Stomach (tissue), 19 donors: ENCODE measurements at places on chromosomes 5 and 9. TPM values are rescaled to one million over a fixed set of nuclear protein-coding genes. Genes with fewer than 3 reads are reported as not detected.

The CSF1R gene
- 34.9 TPM for total RNA-seq

The NPR3 gene
- total RNA-seq = not detected

The PTGS1 gene
- 7.5 TPM for total RNA-seq

The IGFBPL1 gene
- total RNA-seq = 1.7 TPM

The RFESD gene
- total RNA-seq = not detected

The PCDHA9 gene
- total RNA-seq = 0.45 TPM

- DNase-seq = no peak
Observed at GRCh38 chr5:101580591-101580990, 677.5 kb upstream of the ST8SIA4 start.

GRCh38 chr5:138737494-138738265 lies 15.5 kb upstream of the CTNNA1 start:
- no peak for DNase-seq

DNA sequence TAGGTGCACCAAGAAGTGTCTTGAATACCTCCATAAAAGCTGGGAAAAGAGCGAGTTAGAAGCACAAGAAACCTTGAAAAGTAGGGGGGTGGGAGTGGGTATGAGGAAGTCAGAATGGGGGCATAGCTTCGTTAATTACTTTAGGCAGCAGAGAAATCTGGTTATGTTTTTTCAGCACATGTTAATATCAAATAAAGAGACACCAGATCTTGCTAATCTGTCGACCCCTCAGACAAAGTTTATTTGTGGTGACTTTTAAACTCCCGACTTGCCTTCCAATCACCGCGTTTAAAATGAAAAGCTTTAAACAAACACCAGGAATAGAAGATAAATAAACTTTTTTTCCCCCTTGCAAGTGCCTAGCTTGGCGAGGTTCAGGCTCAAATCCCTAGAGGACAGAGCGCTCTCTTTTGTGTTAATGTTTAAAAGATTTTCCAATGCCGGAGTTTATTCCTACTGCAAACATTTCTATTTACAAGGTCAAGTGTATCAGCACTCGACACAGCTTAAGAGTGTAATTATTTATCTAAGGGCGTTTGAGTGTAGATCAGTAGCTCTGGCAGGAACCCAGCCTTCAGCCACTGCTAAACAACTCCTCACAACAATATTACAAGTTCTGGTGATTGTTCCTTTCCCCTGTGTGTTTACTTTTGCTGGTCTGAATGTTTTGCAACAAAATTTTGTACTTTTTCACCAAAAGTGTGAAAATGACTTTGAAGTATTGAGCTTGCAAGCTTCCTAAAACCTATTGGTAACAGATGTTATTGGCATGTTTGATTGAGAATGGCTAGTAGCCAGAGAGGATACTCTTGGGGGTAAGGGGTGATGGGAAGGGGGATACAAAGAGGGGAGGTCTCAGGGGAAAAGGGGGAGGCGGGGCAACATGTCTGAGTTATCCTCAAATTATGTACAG lies 3.8 kb downstream of the GAS1 start:
- DNase-seq = peak; percentile 84

GRCh38 chr5:69494452-69494851 lies 1.9 kb downstream of the OCLN start:
- DNase-seq = no peak

- DNase-seq = peak; percentile 61
Observed at GRCh38 chr9:108786901-108787689, 68.7 kb downstream of the ACTL7B start.

DNA sequence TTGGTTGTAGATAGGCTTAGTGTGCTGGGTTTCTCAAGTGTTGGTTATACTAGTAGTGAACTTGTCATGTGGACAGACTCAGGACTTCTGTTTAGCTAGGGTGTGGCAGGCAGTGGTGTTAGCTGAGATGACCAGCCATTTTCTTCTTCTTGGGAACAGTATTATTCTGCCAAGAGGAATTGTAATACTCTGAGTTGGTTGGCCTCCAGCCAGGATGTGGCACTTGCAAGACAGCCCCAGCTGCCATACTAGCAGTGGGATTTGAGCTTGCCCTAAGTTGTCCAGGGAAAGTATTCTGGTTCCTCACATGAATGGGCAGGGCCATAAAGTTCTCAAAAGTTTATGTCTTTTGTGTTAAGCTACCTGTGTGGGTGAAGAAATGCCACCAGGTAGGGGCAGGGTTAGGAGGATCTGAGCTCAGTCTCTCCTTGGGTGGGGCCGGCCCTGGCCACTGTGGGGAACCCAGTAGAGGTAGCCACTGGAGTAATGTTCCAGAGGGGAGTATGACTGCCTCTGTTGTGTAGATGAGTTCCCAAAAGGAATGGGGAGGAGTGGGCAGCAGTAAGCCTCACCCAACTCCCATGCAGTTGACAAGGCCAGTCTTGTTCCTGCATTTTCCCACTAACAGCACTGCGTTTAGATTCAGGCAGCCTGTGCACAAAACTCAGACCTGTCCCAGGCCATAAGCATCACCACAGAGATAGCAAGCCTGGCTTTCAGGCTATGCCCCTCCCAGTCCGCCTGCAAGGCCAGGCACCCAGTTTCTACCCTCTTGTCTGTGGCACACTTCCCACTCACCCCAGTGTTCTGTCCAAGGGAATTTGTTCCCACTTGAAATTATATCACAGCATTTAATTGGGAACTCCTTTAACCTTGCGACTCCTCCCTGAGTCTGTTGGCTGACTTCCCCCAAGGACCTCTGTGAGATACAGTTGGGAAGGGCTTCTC lies 250.7 kb downstream of the ANXA1 start:
- DNase-seq = no peak

DNA sequence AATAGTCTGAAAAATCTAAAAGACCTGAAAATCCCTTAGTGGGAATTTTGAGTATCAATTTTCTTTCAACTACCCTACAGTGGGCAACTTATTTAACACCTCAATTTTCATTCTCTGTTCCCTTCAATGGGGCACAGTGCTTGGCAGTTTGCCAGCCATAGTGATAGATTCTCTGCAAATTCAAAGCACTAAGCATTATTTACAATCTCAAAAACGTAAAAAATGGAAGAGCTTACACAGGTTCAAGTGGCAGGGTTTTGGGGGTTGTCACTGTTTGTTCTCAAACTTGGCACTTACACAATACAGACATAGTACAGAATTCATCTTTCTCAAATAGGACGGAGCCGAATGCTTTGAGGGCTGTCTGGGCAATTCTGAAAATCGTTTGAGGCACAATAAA lies 515.0 kb downstream of the EFNA5 start:
- no peak for DNase-seq

GRCh38 chr5:7955476-7955875 lies 86.5 kb downstream of the MTRR start:
- DNase-seq = no peak

- peak; percentile 86 for DNase-seq
Observed at GRCh38 chr9:133428617-133429101, 6.5 kb downstream of the ADAMTS13 start.

- peak; percentile 13 for DNase-seq
Observed at GRCh38 chr5:175015028-175015685, 290.8 kb downstream of the MSX2 start.

DNA sequence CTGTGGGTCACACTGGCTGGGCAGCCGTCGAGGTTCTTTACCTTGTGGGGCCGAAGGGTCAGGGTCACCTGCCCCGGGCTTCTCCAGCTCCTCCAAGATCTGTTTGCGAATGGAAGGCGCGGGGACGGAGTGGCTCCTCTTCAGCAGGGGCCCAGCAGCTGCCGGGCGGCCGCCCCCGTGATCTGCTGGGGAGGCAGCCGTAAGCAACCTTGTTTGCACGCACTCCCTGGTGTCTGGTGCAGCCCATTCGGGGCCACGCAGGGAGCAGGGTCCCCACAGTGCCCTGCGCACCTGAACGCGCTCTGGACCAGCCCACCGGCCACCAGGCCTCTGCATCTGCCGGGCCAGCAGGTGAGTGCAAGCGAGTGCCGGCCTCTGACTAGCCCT lies 34.9 kb downstream of the PNPLA7 start:
- DNase-seq = no peak

- DNase-seq = no peak
Observed at GRCh38 chr5:80590766-80591165, 20.7 kb upstream of the ANKRD34B start.

DNA sequence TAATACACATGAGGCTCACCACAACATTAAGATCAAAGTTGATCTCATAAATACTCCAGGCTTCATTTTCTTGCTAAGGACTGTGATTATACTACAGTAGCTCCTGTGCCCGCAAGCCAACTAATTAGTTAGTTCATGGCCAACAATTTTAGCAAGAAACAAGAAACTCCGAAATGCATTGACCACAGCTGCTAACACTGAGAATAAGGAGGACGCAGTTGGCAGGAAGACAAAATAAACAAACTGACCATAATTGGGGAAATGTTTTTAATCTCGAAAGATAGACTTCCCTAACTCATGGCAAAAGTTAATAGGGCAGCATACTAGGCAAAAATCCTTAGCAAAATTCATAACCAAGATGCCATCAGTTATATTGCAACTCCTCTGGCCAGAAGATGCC lies 115.5 kb upstream of the SPEF2 start:
- no peak for DNase-seq

DNA sequence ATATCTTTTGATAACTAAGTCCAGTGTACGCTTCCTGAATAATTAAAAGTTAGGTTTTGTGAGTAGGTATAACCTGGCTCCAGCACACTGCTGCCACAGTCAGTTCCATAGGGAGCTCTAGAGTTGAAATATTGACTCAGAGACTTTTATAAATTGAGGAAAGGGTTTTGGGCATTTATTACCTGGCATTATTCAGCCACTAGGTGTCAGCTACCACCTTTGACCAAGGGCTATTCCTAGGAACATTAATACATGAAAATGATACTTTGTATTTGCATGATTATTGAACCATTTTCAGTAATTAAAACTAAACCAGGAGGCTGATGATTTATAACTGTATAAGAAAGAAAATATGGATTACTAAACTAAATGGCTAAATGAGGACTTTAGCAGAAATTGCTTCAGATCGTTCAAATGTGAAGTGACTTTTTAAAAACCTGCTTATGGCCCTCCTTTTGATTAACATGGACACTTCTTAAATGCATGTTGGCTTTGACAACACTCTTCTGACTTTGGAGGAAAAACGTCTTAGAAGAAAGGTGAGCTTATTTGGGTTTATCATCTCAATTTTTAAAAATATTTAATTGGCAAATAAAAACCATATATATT lies 83.0 kb downstream of the SMC2 start:
- DNase-seq = no peak

DNA sequence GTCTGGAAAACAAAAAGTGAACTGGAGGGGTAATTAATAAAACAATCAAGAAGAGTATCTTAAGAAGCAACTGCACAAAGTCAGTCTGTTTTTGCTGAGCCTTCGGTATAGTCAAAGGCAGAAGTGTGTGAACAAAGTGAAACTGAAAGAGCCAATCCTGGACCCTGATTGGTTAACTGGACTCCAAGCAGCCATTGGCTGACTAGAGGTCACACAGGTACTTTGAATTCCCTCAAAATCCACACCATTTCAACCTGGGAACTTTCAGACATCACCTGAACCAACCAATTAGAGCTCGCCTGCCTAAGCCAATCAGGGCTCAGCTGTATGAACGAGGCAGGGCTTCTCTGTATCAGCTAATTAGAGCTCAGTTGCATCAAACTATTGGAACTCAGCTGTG lies 286.7 kb downstream of the TLE4 start:
- no peak for DNase-seq

- DNase-seq = peak; percentile 64
Observed at GRCh38 chr9:77457916-77458592, 190.1 kb downstream of the GNA14 start.
